Ovary (tissue), 10 donors: ENCODE measurements at places on chromosomes 11 and 22.

GRCh38 chr11:131099013-131099412 is 182.7 kb upstream of the SNX19 start:
- DNase-seq, result no peak

GRCh38 chr22:48806227-48806781 is 1021.4 kb downstream of the BRD1 start:
- DNase-seq, result no peak

- DNase-seq, result no peak
Measured at GRCh38 chr11:116871248-116871647, 33.8 kb upstream of the APOA1 start.

DNA sequence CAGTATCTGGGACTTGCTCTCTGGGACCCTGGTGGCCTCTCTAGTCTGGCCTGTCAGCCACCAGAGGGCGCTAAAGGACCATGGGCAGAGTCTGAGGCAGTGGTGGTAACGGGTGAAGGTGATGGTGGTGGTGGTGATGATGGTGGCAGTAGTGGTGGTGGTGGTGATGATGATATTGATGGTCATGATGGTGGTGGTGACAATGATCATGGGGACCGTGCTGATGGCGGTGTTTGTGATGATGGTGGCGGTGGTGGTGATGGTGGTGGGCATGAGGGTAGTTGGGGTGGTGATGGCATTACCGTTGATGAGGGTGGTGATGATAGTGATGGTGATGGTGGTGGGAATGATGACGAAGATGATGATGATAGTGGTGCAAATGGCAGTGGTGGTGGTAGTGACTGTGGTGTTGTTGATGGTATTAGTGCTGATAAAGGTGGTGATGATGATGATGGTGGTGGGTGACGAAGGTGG is 16.0 kb downstream of the TRPM5 start:
- no peak for DNase-seq

GRCh38 chr22:30919973-30920372 is 48.6 kb downstream of the MORC2 start:
- no peak for DNase-seq

GRCh38 chr22:43426816-43427215 is 15.0 kb downstream of the MPPED1 start:
- no peak for DNase-seq

GRCh38 chr11:22516111-22516510 is 109.5 kb downstream of the FANCF start:
- no peak for DNase-seq

GRCh38 chr22:37163575-37164504 is 14.1 kb upstream of the IL2RB start:
- no peak for DNase-seq

DNA sequence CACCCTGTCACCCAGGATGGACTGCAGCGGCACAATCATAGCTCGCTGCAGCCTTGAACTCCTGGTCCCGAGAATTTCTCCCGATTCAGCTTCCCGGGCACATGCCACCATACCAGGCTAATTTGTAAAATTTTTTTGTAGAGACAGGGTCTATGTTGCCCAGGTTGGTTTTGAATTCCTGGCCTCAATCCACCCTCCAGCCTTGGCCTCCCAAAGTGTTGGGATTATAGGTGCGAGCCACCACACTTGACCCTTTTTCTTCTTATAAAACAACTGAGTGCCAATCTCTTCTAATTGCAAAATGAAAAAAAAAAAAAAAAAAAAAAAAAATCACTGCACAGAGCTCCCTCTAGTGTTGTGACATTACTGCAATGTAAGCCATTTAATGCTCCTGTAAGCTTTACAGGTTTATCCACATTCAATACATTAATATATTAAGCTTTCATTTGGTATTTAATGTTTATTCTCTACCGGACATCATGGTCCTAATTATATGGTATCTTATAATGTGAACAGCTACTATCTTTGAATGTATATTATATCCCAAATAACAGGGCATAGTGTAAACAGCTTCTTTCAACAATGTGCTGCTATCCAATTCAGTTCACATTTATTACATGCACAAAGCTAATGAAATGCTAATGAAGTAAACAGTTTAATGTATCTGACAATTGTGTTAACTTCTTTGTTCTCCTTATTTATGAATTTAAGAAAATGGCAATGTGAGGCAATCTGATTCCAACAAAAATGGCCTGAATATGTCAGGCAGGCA is 44.6 kb downstream of the COPB1 start:
- DNase-seq, result no peak

GRCh38 chr22:49753961-49754695 is 73.5 kb downstream of the BRD1 start:
- DNase-seq, result no peak

DNA sequence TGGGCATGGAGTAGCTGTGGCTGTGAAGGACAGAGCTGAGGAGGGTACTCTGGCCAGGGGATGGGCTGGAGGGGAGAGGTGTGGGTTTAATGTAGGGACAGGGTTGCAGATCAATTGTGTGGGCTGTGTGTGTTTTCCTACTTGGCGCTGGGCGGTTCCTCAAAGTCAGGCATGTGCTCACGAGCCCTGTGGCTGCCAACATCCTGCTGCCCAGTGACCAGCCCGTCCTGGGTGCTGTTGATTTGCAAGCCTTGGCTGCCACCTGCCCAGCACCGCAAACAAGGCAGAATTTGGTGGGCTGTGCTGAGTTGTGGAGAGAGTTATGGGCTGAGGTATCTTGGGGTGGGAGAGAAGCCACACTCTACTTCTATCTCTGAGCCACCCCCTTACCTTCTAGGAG is 69.2 kb downstream of the SCN3B start:
- DNase-seq, result no peak

DNA sequence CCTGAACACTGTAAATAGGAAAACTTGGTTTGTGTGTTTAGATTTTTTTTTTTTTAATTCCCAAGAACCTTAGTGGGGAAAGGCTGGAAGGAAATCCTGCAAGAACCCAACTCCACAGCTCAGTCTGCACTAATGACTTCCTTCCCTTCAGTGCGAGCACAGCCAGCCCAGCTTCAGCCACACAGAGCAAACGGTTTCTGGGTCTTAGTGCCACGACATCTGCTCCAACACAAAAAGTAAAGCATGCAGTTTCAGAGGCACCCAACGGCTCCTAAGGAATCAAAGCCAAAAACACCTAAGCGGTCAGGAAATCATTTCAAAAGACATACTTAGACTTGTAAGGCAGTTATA is 236.1 kb downstream of the TTC28 start:
- peak; percentile 64 for DNase-seq

GRCh38 chr11:68521969-68522652 is 61.6 kb downstream of the PPP6R3 start:
- DNase-seq, result no peak

DNA sequence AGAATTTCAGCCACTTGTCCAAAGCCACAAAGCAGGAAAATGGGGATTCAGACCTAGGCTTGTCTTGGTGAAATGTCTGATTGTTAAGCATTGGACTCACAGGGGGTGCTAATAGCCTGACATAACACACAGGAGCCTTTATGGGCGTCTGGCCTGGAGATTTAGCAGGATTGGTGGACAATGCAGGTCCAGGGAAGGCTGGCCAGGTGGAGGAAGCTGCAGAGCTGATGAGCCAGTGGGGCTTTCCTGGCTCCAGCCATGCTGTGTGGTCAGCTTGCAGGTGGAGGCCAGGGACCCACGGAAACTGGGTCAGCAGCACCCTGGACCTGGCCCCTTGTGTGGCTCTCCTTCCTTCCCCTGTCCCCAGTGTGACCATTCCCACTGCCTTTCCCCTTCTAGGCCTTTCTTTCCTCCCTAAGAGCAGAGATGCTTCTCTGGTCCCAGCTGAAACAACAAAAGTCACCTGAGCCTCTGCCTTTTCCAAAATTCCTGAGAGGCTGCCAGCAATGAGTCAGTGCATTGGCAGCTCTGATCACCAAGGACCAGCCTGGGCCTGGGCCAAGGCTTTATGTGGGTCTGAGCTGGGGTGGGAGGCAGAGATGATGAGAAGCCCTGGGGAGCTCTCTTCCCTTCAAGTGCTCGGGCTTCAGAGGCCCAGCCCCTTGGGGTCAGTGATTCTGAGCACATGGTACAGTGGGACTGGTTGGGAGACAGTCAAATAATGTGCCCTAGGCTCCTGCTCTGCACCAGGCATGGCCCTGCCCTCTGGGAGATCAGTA is 85.2 kb downstream of the CCDC81 start:
- peak; percentile 79 for DNase-seq

GRCh38 chr11:110000850-110001249 is 92.3 kb upstream of the ZC3H12C start:
- no peak for DNase-seq

GRCh38 chr11:18383388-18384156 is 10.8 kb upstream of the LDHA start:
- peak; percentile 64 for DNase-seq

DNA sequence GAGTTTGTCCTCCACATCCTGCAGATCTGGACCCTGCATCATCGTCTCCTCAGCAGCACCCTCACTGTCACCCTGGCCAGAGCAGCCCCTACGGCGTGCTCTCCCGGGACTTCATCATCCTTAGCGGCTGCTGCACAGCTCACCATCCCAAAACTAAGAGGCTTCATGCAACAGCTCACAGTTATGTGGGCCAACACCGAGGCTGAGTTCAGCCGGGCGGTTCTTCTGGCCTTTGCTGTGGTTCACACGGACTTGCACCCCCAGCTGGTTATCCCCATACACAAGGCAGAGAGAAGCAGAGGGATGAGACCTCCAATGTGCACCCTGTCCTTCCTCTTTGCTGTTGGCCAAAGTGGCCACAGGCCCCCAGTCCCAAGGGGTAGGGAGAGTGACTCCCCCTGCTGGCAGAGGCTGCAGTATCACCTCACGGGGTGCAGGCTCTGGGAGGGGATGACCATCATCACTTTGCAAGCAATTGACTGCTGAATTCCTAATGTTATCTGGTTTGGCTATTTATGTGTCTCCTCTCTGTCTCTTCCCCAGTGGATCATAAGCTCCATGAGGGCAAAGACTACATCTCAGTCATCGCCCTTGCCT is 276.8 kb downstream of the BRD1 start:
- no peak for DNase-seq

DNA sequence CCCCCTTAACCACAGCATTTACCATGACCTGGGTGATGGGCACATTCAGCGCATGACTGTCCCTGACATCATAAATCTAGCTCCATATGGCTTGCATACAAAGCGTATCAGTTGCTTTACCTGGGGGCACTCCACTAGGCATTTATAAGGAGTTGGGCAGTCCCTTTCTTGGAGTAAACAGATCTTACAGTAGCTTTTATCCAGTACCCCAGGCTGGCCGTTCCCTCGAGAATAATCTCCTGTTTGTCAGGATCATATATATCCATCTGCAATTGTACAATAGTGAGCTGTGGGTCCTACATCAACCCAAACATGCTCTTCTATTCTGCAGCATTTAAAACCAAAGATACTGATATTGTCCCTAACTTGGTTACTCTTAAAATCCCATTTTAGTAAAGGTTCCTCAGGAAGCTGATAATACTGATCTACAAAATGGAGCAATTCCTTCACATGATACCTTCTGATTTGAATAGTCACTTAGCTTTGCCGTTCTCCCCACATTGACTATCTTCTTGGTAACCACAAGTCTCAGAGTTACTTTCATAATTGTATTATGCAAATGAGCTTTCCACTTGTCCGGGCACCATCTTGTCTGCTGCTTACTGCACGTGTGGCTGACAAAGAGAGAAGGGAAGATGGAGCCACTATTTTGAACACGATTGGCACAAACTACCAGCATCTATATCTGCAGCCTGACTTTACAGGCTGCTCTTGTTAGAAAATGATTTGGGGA is 205.0 kb downstream of the CWF19L2 start:
- DNase-seq, result no peak

DNA sequence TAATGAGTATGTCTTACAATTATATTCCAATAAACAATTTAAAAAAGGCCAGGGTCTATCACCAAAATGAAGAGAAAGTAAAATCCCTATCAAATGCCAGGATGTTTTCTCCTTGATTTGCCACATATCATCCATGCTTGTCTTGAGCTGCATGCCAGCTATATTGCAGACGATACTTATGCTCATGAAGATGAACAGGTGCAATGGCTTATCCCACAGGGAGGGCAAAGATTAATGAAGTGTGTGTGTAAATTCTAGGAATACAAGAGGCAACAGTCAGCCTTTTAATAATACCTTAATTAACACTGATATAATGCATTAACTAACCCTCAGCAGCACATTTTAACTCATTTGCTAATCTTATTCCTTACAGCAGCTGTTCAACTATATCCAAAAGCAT is 850.5 kb downstream of the KCNA4 start:
- no peak for DNase-seq

- no peak for DNase-seq
Measured at GRCh38 chr11:119218141-119218878, 12.2 kb downstream of the CBL start.

- DNase-seq, result no peak
Measured at GRCh38 chr11:125871391-125872137, 15.9 kb upstream of the HYLS1 start.

GRCh38 chr11:57541169-57541568 is 3.8 kb downstream of the SMTNL1 start:
- DNase-seq, result no peak

- DNase-seq, result peak; percentile 39
Measured at GRCh38 chr22:17972385-17973191, 51.8 kb downstream of the MICAL3 start.

- peak; percentile 60 for DNase-seq
Measured at GRCh38 chr11:62601122-62601371, 618 bp downstream of the MTA2 start.

- DNase-seq, result no peak
Measured at GRCh38 chr22:42964994-42965699, 49.8 kb downstream of the PACSIN2 start.

DNA sequence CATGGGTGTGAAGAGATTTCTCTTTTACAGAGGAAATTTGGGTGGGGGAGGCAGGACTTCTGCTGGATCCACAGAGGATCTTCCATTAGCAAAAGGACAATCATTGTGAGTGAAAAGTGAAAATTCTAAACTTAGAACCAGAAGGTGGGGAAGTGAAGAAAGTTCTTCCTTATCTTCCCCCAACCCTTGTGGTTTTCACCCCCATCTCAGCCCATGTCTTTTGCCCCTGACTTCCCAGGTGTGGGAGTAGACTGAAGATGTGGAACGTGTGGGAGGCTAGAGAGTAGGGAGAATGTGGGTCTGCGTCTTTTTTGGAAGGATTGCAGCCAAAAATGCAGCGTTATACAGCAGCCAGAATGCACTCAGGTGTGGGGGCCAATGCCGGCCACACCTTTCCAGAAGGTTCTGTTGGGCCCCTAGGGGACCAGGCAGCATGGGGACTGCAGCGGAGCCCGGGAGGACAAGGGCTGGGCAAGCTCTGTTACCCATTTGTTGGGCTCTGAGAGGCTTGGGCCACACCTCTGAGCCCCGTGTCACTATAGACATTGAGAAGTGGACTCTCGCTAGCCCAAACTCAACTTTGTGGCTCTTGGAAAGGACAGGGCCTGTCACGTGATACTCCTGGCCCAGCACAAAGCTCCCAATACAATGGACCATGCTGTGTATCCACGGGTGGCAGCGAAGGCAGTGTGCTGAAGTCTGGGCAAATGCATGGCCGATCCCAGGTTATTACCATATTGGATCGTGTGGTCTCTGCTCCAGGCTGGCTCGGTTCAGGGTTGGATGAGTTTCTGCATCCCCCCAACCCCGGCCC is 32.8 kb upstream of the LINC01488 start:
- DNase-seq, result no peak

DNA sequence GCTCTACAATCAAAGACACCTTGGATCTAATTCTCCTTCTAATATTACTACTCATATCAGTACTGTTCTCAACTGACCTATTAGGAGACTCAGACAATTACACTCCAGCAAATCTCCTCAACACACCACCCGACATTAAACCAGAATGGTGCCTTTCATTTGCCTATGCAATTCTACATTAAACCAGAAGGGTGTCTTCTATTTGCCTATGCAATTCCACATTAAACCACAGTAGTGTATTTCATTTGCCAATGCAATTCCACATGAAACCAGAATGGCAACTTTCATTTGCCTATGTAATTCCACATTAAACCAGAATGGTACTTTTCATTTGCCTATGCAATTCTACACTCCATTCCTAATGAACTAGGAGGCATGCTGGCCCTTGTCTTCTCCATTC is 15.3 kb upstream of the APOL3 start:
- DNase-seq, result no peak
